ENCODE measurements at places on chromosomes 6 and 20.

DNA sequence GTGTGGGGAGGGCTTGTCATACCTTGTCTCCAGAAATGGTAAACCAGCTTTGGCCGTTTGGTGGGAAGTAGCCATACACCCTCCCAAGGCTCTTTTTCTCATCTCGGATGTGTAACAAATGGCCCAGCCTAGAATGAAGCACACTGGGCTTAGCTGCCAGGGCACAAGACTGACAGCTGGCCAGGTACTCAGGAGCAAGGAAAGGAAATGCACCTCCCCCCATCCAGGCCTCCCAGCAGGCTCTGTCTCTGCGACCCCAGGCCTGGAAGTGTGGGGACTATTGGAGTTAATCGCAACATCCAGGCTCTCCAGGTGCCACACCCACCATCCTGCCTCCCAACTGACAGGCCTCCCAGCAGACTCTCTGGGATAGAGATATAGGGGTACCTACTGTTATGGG is 43.0 kb downstream of the MRS2 start:
- no peak for DNase-seq

GRCh38 chr6:94088870-94089269 is 669.5 kb upstream of the EPHA7 start:
- no peak for DNase-seq

DNA sequence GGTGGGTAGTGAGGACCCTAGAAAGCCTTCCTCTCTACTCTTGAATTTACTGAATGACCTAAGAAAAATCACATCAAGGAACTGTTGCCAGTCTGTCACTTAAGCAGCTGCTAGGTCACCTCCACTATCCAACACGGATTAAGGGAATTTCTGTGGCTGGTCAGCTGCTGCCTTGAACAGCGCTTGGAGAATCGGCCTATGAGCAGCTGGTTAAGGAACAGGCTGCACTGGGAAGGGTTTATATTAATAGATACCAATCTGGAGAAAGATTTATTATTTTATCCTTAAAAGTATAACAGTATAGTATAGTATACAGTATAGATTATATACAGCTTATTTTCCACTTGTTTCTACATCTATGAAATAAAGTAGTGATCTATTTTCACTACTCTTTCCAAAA is 6.5 kb downstream of the PTPRK start:
- no peak for DNase-seq

DNA sequence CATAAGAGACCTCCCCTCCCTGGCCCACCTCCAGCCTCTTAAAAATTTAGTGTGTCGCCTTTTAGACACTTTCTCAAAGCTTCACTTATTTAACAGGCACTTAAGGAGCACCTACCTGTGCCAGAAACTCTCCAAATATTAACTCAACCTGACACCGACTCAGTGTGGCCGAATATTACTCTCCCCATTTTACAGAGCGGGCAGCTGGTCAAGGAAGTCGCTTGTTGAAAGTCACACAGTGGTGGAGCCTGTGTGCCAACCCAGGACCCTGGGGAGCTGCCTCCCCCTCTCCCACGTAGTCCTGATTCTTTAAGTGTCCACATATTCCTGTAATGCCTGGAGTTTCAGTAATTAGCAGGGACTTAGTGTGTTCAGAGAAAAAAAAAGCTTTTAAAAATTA is 1.0 kb upstream of the PMEPA1 start:
- no peak for DNase-seq

DNA sequence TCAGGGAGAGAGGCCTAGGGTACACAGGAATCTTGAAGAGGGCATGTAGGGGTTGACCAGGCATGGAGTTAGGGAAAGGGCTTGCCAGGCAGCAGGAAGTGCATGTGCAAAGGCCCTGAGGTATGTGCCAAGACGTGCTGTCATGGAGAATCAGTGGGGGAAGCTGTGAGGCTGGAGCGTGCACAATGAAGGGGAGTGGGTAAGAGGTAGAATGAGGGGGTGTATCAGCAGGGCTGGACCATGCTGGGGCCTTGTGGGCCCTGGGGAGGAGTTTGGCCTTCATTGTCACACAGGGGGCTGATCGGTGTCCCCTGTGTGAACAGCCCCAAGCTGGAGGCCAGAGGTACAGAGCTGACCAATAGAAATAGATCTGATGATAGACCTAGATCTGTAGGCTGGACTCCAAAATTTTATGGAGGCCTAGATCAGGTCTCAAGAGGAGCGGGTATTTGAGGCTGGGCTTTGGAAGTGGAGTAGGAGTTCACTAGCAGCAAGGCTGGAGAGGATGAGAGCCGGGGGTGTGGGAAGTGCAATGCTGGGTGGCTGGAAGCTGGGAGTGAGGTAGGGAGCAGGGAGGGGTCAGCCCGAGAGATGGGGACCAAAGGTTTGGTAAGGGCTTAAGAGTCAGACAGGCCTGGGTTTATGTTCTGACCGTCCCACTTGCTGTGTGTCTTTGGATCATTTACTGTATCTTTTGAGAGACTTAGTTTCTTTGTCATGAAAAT is 3.0 kb downstream of the SRC start:
- DNase-seq: no peak

All from T-helper 2 cell (primary cell).